ENCODE measurements at places on chromosomes 7 and 10.

DNA sequence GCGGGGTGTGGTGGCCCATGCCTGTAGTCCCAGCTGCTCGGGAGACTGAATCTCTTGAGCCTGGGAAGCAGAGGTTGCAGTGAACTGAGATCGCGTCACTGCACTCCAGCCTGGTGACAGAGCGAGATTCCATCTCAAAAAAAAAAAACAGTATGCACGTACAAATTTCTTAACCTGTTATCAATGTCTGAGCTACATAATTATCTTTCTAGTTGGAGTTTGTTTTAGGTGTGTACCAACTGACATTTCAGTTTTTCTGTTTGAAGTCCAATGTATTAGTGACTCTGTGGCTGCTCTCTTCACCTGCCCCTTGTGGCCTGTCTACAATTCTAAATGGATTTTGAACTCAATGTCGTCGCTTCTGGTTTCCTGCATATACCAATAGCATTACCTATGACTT is 40.3 kb downstream of the CD36 start:
- no peak for DNase-seq

DNA sequence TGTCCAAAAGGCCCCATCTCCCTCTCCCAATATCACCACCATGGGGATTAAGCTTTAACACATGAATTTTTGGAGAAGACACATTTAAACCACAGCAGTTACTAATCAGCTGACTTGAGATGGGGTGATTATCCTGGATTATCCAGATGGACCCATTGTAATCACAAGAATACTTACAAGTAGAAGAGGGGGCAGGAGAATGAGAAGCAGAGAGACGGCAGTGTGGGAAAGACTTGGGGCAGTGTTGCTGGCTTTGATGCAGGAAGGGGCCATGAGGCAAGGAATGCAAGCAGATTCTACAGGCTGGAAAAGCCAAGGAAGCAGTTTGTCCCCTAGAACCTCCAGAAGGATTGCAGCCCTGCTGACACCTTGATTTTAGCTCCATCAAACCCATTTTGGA is 30.7 kb upstream of the INMT start:
- no peak for DNase-seq

GRCh38 chr7:29289156-29290021 is 94.8 kb downstream of the CHN2 start:
- DNase-seq: peak; percentile 64

DNA sequence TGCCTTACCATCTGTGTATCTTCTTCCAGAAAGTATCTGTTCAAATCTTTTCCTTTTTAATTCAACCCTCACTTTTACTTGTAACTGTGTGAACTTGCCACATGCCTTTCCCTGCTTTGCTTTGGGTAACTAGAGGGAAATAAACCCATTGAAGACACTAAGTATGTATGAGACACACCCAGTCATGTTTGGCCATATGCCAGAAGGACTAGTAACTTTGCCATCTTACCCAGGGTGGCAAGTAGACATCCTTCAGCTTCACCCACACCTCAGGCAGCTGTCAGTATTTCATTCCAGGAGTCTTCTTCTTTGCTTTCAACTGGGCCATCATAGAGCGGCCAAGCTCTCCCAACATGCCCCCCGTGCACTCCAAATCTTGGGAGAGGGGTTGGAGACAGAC is 323.1 kb downstream of the TNS3 start:
- no peak for DNase-seq

GRCh38 chr10:61899069-61899531 is 2.4 kb upstream of the ARID5B start:
- DNase-seq: no peak

DNA sequence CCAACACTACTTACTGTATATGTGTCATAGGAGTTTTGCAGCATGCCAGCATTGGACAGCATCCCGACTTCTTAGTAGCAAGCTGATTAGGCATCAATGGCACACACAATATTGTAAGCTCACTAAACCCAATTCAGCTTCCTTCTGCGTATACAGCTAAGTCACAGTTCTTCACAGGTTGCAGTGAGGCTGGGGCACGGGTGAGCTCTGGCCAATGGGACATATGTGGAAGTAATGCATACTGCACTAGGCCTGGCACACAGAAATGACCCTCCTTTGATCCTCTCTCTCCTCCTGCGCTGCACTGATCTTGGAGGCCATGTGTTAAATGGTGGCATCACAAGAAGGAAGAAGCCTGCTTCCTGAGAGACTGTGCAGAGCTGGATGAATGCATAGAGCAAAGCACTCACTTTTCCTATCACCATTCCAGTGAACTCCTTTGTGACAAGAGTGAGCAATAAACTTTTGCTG is 11.9 kb downstream of the RAB11FIP2 start:
- DNase-seq: no peak

DNA sequence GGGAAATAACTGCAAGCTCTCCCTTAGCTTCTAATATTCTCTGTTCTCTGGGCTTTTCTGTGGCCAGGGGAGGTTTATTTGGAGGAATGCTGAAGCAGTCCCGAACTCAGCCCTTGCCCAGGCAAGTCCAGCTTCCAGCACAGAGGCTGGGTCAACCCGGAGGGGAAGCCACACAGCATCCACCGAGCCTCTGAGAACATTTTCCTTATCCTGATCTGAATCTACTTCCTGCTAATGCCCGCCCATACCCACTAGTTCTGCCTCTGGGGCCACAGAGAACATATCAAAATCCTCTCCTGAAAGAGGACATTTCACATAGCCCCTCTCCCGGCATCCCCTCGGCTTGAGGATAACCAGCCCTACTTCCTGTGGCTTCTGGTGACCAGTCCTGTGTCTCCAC is 31.1 kb downstream of the SH3PXD2A start:
- DNase-seq: no peak

- DNase-seq: no peak
Measured at GRCh38 chr7:12898004-12898403, 210.6 kb downstream of the ARL4A start.
